Lung (tissue), 17 donors: ENCODE measurements at places on chromosomes 12 and 14. TPM values are rescaled to one million over a fixed set of nuclear protein-coding genes. Genes with fewer than 3 reads are reported as not detected.

GRCh38 chr14:61498303-61498702 lies 176.9 kb downstream of the PRKCH start:
- H3K27me3 ChIP-seq = no peaks in the 10 kb centered on the region
- H3K36me3 ChIP-seq = peaks cover 5% of the 10 kb centered on the region
- no peak overlapping the region for H3K4me3 ChIP-seq
- no peak overlapping the region for H3K27ac ChIP-seq
- no peak for DNase-seq

The IAPP gene
- total RNA-seq = not detected

DNA sequence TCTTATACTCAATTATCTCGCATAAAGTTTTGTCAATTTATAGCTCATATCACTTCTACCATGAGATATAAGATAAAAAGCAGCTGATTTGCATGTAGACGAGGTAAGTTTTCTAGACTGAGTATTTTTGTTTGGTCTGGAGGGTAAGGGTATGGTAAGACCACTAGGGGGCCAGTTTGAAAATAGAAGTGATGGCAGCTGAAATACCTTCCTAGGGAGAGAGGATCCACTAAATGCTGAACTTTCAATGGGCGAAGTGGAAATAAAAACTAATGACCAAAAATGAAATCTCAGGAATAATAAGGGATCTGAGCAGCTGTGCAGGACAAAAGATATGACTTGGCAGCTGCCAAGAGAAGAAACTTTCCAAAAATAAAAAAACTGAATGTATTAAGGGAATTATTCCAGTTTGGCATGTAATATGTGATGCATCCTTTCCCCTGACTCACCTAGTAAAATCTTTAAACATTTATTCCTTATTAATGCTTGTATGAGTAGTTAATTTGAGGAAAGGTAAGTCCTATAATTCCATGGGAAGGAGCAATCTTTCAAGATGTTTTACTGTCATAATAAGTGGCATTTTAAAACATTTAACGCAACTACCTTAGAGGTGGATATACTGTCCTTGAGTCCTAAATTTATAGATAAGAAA lies 754.5 kb downstream of the C12orf50 start:
- H3K4me3 ChIP-seq = no peak overlapping the region
- H3K27me3 ChIP-seq = no peaks in the 10 kb centered on the region
- no peaks in the 10 kb centered on the region for H3K36me3 ChIP-seq
- no peaks in the 10 kb centered on the region for H3K4me1 ChIP-seq

DNA sequence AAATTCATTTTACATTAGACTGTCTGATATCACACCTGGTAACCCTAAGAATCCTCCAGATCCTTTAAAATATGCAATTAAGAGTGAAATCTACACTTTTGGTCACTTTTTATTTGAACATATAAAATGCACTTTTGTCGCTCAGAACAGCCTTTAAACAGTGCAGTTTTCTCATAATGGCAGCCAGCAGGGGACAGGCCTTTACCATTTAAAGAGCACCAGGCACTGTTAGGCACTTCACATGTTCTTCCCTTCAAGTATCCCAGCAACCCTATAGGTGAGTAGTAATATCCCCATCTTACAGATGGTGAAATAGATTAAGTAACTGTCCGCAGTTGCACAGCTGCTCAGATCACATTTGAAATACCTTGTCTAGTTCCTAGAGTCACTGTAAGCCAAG lies 11.3 kb upstream of the SAMD4A start:
- DNase-seq = no peak
- no peaks in the 10 kb centered on the region for H3K36me3 ChIP-seq
- H3K27ac ChIP-seq = no peak overlapping the region

DNA sequence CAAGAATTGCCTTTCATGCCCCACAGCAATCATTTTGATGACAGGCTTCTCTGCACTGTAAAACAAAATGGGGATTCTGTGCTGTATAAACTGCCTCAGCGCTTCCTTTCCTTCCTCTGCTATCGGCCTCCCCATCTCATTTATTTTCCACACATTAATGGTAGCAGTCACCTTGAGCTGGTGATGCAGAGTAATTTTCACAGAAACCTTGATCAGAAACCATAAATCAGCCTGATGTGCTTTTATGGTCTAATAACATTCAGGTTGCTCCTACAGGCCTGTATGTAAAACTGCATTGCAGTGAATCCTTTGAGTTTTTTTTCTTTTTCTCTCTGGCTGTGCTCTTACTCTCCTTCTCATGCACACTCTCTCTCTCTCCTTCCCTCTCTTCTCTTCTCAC lies 578.4 kb upstream of the STXBP6 start:
- H3K27ac ChIP-seq = no peak overlapping the region
- H3K27me3 ChIP-seq = no peaks in the 10 kb centered on the region
- H3K36me3 ChIP-seq = no peaks in the 10 kb centered on the region
- no peak for DNase-seq
- no peak overlapping the region for H3K4me3 ChIP-seq
- no peaks in the 10 kb centered on the region for H3K4me1 ChIP-seq
